Posterior vena cava (tissue), 2 donors: ENCODE measurements at places on chromosomes 7 and 10. TPM values are rescaled to one million over a fixed set of nuclear protein-coding genes. Genes with fewer than 3 reads are reported as not detected.

DNAJB6 gene
- total RNA-seq = 118 TPM

PRKG1 gene
- 96.0 TPM for total RNA-seq

KIAA1549 gene
- 1.4 TPM for total RNA-seq

PPP1R3C gene
- total RNA-seq = 29.1 TPM

NEBL gene
- 3.5 TPM for total RNA-seq

MYH16 gene
- not detected for total RNA-seq

ELAPOR2 gene
- total RNA-seq = 17.8 TPM

GRM8 gene
- total RNA-seq = not detected
